Fibroblast of skin of right quadriceps (primary cell): ENCODE measurements at places on chromosomes 1 and 21.
A peak's percentile ranks its signal among the peaks of the same experiment; 100 is the strongest.

DNA sequence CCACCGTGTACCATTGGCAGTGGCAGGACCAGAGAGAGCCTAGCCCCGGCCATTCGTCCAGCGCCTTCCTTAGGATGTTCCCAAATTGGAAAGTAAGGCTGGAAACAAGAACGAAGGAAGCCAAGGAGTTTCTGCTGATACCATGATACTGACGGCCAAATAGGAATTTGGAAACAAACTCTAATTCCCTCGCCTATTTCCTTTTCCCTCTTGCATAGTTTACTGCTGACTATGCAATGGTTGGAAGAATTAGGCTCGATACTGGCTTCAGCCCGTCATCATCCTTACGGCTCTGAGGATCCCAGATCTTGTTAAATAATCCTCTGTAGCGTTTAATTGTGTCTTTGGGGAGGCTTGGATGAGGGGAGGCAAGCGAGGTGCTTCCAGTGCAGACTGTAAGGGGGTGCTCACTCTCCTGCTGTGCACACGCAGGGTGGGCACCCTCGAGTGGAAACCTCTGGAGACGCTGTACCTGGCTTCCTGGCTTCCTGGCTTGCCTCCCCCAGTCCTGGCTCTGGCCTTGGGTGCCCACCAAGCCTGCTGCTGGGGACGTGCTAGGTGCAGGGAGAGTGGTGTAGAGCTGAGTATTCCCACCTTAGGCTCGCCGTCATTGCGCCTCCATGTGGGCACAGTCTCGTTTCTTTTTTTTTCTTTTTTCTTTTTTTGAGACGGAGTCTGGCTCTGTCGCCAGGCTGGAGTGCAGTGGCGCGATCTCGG, 27.4 kb upstream of the CAMTA1 start:
- no peak for DNase-seq

- no peak for DNase-seq
Observed at GRCh38 chr21:29991624-29992023, 51.8 kb upstream of the GRIK1 start.

GRCh38 chr1:53344921-53345838, 17.3 kb upstream of the LRP8 start:
- DNase-seq = no peak

GRCh38 chr1:42313970-42314369, 21.1 kb downstream of the FOXJ3 start:
- DNase-seq = no peak

DNA sequence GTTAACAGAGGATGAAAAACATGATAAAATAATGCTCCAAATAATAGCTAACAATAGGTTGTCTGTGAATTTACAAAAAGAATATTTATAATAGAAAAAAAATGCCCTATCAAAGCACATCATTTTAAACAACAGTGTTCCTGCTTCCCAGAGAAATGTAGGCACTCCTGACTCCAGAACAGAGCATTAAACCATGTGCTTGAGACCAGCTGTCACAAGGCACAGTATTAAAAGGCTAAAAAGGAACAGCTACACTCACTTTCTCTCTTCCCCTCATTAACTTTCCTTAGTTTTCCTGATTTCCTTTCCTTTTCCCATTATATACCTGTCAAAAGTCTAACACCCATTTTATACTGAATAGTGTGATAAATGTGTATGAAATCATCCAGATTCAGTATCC, 10.9 kb downstream of the VAV3 start:
- DNase-seq = no peak

- no peak for DNase-seq
Observed at GRCh38 chr1:243474136-243474881, 218.5 kb downstream of the SDCCAG8 start.

- peak; percentile 3 for DNase-seq
Observed at GRCh38 chr1:93219443-93219842, 38.9 kb downstream of the CCDC18 start.

DNA sequence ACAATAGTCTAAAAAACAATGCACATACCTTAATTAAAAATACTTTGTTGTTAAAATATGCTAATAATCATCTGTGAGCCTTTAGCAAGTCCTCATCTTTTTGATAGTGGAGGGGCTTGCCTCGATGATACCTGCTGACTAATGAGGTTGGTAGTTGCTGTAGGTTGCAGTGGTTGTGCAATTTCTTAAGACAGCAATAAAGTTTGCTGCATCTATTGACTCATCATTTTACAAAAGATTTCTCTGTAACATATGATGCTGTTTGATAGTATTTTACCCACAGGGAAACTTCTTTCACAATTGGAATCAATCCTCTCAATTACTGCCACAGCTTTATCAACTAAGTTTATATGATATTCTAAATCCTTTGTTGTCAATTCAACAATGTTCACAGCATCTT, 7.6 kb downstream of the C1orf87 start:
- DNase-seq = peak; percentile 76

- peak; percentile 47 for DNase-seq
Observed at GRCh38 chr1:181479137-181479745, 4.1 kb upstream of the CACNA1E start.

GRCh38 chr1:229470406-229471043, 36.6 kb upstream of the ACTA1 start:
- DNase-seq = no peak

GRCh38 chr1:47838562-47839432, 158.4 kb downstream of the TRABD2B start:
- no peak for DNase-seq

DNA sequence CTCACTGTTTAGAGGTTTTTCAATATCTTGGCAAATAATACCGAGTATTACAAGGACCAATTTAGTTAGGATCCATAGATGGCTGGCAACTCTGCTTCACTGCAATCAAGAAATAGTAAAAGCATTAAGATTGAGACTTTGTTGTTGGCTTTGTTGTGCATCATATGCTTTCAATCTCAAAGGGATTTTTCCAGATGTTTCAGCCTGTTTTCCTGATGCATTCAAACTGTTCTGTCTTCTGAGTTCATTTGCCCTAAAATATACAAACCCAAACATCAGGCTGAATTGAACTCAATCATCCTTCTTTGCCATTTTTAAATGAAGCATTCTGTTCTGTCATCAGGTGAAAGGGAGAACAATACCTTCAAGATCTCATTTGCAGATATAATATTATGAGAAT, 248.7 kb downstream of the TTLL7 start:
- no peak for DNase-seq

- no peak for DNase-seq
Observed at GRCh38 chr1:39407896-39408640, 83.4 kb upstream of the BMP8A start.

- no peak for DNase-seq
Observed at GRCh38 chr1:2104621-2105427, 54.6 kb downstream of the PRKCZ start.

DNA sequence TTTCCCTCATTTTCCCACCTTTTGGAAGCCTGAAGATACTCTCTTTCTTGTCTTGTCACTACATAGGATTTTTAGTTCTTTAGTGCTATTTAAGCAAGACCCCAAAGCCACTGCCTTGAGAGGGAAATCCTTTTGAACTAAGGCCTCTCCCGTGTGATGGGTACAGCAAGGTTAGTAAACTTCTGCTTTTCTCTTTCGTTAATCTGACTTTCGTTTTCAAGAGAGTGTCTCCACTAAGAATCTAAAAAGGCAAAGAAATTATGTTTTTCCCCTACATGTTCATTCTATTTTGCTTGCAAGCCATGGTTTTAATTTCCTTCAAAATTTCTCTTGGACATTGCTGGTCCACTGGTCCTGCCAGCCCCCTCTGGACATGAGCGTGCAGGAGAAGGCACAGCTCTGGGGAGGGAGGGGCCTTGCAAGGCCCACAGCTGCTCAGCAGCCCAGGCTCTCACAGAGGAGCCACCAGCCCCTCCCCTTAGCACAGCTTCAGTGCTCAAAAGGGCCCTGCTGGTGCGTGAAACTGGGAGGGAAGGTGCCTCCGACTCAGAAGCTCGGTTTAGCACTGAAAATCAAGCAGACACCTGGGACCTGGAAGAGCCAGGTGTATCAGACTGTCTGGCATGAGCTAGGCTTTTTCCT, 210.9 kb upstream of the GALNT2 start:
- no peak for DNase-seq

DNA sequence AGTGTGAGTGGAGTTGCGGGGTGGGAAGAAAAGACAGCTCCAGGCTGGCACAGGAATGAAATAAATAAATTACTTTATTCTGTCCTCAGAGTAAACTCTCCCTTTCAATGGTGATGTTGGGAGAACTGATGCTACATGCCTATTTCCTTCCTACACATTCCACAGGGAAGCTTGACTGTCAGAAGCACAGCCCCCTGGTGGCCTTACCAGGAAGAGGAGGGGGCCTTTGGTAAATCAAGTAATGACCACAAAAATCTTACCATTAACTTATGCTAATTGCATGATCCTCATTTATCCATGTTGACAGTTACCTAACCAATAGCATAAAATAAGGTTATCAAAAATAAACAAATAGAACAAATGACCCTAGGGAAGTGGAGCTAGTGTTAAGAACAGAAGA, 605.0 kb upstream of the PKN2 start:
- DNase-seq = peak; percentile 32

DNA sequence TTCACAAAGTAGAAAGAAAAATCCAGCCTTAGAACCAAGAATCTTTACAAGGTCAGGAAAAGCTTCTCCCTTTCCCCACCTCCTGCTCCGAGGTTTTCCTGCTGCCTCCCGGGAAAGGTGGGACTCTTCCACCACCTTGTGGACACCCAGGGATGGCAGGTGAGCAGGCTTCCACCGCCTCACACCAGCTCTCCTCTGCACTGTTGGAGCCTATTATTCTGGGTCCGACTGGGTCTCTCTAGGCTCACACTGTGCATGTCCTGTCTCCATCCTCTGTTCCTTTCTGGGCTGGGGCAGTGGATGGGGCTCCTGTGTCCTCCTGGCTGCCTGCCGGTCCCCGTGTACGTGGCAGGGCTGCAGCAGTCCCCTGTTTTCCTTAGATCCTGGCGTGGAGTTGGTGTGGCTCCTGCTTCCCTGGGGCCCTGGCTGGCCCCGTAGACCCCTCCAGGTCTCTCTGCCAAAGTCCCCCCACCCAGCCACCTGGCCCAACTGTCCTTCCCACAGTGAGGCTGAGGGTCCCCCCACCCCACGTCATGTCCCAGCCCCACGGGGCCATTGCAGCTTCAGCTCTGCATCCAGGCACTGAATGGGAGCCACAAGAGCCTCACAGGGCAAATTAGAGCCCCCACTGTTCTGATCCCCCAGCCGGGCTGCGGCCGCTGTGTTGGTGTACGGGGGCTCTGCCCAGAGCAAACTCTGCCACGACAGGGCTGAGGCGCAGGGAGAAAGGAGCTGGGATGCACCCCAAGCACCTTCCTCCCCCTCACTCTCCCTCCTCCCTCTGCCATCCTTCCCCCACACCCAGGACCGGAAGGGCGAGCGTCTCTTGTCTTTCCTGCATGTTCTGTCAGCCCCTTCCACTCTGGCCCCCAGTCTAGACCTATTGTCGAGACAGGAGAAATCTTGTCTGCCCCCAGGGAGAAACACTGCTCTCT, 3.3 kb upstream of the SLC45A1 start:
- peak; percentile 77 for DNase-seq

DNA sequence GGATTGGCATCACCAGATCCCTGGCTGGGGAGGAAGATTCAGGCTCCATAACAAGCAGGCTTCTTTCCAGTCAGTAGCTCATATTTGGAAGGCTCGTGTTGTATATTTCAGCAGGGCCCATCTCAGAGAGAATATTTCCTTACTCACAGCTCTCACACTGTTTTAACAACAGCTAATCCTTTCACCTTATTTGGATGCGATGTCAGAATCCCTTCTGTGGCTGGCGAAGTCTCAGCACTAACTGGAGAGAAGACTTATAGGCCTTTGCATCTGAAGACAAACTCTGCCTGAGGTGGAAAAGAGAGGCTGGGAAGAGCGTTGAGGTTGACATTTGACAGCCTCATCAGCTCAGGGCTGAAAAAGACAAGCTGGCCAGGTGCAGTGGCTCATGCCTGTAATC, 47.2 kb upstream of the CAPZB start:
- no peak for DNase-seq

DNA sequence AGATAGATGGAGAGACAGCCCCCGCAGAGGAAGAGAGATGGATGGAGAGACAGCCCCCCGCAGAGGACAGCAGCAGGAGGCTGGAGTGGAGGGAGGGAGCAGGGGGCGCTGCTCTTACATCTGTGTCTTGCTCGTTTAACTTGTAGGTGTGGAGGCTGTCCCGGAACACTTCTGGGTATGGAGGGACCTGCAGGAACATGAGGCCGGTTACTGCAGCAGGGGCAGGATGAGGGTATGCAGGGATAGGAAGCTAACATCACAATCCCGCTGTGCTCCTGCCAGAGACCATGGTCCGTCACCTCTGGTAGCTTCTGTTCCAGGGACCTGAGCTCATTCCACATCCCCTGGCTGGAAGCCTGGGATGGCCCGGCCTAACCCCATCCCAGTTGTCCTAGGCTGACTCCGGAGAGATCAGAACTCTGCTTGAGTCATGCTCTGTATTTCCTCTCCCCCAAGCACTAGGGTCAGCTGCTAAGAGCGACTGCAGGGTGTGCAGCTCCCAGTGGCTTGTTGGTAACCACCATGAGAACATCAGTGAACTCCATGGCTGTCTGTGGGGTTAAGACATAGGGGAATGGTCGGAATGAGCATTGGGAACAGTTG, 36.7 kb upstream of the GOLT1A start:
- no peak for DNase-seq

- no peak for DNase-seq
Observed at GRCh38 chr1:244460197-244460596, 876 bp upstream of the CATSPERE start.

DNA sequence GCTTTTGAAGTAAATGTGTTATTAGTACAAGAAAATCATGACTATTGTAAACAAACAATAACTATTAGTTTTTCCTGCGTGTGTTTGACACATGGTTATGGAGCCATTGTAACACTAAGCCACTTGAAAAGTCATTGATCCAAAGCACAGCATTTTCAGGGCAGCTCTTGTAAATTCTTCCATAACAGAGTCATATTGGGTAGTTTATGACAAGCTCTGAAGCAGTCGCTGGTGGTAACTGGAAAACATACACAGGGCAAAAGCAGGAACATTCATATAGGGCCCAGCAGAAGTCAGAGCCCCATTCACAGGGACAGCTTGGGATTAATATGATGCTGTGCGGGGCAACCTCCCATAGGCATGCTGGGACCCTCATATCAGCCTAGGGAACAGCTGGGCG, 483.2 kb upstream of the PTBP2 start:
- no peak for DNase-seq

DNA sequence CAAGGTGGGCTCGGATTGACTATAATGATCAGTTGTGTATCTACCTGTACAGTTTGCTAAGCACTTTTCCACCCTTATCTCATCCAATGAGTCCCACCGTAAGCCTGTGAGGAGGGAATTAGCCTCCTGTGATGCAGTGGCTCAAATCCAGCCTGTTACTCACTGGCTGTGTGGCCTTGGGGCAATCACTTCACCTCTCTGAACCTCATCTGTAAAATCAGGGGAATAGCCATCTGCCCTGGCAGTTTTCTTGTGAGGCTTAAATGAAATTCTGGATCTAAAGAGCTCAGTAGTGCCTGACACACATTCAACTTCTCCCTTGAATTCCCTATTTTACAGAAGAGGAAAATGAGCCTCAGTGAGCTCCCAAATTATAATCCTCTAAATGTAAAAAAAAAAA, 7.4 kb upstream of the EXTL1 start:
- DNase-seq = no peak

DNA sequence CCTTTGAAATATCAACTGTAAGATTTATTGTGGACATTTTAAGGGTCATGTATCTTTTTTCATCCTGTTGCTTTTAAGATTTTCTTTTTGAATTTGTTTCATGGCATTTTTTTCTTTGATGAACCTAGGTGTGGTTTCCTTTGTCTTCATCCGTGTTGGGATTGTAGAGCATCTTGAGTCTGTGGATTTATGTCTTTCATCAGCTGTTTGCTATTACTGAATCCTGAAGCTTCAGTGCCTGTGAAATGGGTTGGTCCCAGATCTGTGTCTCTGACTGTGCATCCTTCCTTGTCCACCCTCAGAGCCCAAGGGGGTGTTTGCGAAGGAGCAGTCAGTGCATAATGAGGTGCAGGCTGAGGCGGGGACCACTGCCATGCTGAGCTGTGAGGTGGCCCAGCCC, 37.3 kb downstream of the OBSCN start:
- no peak for DNase-seq
